ACHN (cell line): ENCODE measurements at places on chromosomes 11 and 22.

DNA sequence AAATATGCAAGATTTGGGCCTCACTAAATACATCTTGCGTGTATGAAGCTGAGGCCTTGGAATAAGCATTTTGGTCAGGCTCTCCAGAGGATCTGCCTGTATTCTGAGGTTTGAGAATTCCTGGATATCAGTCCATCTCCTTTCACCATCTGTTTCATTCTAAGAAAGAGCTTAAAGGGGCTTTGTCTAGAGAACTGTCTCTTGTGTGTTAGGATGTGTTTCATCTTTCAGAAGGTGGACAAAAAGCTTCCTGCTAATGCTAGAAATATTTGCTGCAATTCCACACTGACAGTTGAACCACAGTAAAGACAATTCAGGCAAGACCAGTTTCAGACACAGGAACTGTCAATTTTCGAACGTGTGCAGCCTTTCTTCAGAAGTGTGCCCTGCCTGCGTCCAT is 185.4 kb downstream of the DBX1 start:
- no peak for DNase-seq

GRCh38 chr22:33684087-33684486 is 236.2 kb downstream of the LARGE1 start:
- no peak for DNase-seq

- DNase-seq: peak; percentile 20
Observed at GRCh38 chr11:65505466-65506289, 6.8 kb downstream of the MALAT1 start.

DNA sequence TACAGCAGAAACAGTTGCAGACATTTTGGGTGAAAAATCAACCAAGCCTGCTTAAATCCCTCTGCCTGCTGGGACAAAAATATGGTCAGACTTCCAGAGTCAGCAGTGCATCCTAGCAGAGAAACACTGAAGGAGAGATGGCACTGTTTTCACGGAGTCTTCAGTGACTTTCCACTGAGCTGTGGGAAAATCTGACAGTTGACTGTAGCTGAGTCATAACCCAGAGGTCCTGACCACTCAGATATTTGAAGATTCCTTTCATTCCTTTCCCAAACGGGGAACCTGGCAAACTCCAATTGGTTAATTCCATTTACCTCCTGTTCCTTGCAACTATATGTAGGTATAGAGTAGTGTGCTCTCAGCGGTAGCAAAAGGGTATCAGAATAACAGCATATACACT is 20.9 kb upstream of the UPB1 start:
- DNase-seq: peak; percentile 92

- no peak for DNase-seq
Observed at GRCh38 chr22:37179622-37180420, 8.2 kb downstream of the C1QTNF6 start.

GRCh38 chr22:49763138-49763537 is 64.5 kb downstream of the BRD1 start:
- DNase-seq: no peak

- peak; percentile 79 for DNase-seq
Observed at GRCh38 chr11:65134240-65134951, at the start of gene SYVN1. Gene SYVN1, minus strand, starts transcription at chr11:65134519. Its CDS starts 918 bp downstream, at chr11:65133601.

GRCh38 chr11:73999581-74000306 is 9.1 kb downstream of the UCP3 start:
- DNase-seq: peak; percentile 37

- peak; percentile 3 for DNase-seq
Observed at GRCh38 chr22:27687984-27688545, 113.5 kb downstream of the MN1 start.

DNA sequence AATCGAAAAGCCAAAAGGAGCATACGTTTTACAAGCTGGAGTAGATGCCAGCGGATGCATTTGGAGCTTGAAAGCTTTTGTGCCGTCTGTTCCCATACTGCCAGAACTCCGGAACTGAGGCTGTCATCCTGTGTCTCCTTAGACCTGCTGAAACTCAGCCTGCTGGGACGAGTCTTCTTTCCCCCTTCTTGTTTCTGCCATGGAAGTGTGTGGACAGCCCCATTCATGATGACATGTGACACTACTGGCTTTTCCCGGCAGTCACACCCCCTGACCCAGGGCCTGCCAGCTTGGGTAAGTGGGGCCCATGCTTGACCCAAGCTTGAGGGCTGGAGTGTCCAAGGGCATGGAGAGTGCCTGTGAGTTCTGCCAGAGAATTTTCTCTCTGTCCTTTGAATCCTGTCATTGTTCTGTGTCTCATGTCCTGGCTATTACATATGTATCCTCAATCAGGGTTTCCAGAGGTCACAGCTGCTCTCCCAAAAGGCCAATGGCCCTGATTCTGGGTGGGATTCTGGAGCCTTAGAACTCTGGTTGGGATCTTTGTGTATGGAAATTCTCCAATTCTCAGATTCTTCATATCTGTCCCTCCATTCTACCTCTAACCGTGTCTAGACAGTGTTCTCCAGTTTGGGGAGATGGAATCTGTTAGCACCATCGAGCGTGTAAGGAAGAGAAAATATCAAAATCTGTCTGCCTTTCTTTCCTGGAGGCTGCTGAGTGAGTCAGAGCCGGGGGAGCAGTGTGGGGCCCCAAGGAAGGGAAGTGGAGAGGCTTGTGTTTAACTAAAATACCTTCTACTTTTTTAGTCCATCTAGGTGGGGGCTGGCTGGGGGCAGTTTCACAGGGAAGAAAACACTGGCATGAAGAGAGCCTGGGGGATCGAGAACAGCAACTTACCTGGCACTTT is 73.2 kb downstream of the KIAA1671 start:
- DNase-seq: no peak

DNA sequence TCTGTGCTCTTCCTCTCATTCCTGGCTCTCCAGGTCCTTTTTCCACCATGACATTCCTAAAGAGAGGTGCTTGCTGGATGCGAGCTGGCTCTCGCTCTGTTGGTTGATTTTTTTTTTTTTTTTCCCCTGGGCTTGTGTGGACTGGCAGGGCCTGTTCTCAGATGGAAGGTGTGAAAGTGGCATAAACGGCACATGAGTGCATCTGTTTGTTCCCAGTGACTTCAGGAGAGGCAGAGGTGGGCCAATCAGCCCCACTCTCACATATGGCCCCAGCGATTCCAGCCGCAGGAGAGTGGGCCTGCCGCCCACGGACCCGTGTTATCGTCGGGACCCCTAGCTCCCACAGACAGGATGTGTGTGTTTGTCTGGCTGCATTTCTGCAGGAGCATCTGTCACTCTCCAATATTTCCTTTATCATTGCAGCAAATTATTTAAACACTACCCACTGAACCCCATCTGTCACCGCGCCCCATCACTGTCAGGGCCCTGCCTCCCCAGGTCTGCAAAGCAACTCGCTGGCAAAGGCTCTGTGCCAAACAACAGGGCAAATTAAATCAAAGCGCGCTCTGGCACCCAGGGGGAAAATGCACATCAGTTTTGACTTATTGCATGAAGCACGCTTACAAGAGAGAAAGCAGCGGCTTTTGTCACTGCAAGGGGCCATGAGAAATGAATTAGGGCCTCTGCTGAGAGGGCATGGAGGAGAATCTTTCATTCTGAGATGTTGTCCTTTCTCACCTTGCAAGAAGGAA is 886.3 kb downstream of the NTM start:
- DNase-seq: no peak

DNA sequence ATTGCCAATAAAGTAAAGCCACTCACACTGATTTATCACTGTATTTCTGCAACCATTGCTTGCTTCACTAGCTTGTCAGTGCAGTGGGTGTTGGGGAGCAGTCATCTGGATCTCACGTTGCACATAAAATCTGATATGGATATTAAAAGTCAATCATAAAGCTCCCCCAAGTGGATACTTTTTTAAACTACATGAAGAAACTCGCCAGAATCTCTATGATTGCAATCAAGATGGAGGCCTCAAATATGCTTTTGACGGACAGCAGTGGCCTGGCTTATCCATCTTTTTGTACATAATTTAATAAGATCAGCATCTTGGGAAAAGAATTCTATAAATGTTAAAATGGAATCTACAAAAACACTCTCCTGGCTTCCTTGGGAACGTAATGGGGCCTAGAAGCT is 137.7 kb downstream of the WT1 start:
- peak; percentile 44 for DNase-seq

DNA sequence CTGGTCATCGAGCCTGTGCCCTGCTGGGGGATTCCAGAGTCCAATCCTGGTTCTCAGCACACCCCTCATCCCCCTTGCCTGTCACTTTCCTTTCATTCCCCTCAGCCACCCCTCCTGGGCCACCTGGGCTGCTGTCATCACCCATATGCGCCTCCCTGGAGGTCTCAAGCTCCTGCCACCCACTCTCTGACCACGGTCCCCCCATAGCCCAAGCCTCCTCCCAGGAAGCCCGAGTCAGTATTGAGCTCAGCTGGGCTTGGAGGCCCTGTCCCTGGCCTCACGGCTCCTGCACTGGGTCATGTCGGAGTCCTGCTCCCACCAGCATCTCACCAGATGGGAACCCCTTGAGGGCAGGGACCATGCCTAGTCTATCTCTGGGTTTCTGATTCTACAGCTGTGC is 44.6 kb downstream of the NFAM1 start:
- no peak for DNase-seq

- no peak for DNase-seq
Observed at GRCh38 chr11:119993722-119994121, 144.2 kb downstream of the TRIM29 start.

GRCh38 chr11:128315933-128316332 is 271.4 kb downstream of the ETS1 start:
- DNase-seq: no peak

GRCh38 chr11:67032830-67033551 is 10.1 kb downstream of the SYT12 start:
- DNase-seq: peak; percentile 65

- no peak for DNase-seq
Observed at GRCh38 chr22:46742576-46743221, 4.6 kb upstream of the CERK start.

DNA sequence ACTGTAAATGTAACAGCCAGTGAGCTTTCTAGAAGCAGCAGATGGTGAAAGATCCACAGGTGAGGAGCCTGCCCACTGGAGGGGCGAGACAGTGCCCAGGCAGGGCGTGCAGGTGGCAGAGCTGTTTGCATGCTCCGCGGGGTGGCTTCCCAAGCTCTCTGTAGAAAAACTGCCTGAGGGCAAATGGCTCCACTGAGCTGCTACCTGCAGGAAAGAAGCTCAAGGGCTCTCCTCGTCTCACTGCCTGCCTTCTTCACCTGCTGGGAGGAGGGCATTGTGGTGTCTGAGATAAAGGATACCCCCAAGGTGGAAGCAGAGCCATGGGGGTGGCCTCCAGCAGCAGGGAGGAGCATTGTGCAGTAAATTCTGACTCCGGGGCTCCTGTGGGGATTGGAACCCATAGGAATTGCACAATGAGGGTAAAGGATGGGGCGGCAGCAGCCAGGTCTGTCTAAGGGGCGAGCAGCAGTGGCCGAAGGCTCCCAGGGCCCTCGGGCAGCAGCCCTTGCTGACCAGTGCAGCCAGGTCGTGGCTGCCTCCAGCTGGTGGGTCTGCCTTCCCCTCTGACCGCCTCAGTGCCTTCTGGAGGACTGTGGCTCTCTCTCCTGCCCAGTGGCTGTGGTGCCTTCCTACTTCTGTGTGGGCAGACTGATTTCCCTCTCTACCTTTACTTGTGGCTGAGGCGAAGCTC is 28.0 kb upstream of the CABP7 start:
- DNase-seq: no peak

- no peak for DNase-seq
Observed at GRCh38 chr11:86134580-86135318, 65.9 kb upstream of the PICALM start.

GRCh38 chr11:70505331-70505731 is 107.0 kb downstream of the CTTN start:
- no peak for DNase-seq

DNA sequence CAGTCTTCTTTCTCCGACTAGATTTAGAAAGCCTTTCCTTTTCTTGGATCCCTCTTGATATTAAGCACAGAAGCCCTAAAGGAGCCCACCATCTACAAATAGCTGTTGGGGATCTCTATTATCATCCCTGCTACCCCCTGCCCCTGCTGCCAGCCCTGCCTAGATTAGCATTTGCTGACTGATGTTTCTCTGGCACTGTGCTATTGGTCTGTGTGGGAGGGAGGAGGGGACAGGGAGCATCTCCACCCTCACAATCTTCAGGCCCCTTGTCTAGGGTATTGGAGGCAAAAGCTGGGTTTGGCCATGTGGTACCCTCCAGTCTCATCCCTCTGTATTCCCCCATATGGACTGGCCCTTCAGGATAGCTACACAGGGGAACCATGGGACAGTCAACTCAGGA is 6.2 kb downstream of the USH1C start:
- no peak for DNase-seq

DNA sequence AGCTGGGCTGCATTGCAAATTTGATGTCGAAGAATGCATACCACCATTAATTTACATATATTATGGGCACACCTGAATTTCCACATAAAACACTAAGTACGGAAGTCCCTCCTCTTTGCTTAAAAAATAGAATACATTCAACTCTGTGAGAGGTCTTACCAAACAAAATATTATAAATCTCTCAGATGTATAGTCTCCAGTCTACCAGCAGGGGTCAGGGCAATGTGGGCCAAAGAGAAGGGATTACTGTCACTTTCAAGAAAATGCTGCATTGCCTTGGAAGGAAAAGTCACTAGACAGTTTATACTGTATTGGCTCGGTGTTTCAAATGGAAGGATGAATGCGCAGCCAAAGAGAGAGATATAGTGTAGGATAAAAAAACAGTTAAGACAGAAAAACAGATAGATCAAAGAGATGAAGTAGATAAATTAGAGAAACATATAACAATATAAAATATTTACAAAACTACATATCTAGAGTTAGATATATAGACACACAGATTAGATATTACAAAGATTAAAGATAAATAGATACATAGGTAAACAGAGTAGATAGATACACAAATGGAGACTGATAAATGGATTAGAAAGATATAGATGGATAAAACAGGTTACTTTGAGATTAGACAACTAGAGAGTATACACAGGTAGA is 20.9 kb downstream of the SERGEF start:
- peak; percentile 52 for DNase-seq

DNA sequence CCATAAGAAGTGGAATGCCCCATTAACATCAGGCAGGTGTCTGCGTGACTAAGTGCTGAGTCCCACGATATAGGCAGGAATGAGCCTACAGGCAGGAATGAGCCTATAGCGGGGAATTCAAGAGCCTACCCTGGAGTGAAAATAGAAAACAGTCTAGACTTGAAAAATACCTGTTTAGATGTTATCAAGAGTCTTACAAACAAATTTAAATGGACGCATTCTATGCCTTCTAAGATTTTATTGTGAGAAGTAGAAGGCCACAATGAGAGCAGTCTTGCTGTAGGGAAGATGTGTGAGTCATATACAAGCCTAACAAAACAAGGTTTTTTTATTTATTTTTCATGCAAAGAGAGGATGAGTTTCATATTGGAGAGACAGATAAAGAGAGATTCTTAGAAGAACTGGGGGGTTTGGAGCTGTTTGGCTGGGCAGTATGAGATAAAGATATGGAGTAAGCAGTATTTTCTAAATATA is 200.8 kb upstream of the ZC3H12C start:
- DNase-seq: no peak

DNA sequence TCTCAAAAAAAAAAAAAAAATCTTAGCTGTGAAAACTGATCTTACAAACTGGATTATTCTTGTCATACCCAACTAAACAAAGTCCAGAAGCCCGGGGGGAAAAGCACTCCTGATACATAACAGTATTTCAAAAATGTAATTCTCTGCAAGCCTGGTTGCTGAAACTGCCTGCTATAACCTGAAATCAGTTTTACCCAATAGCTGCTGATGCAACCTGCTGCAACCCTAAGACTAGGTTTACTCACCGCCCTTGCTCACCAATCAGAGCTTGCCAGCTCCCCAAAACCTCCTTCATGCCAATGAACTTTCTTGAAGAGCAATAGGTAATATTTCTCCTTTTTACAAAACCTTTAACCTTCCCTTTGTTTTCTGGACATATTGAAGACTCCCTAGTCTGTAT is 12.4 kb downstream of the FGF19 start:
- DNase-seq: no peak

- DNase-seq: no peak
Observed at GRCh38 chr22:32786027-32786418, 15.5 kb upstream of the TIMP3 start.
